ENCODE measurements at places on chromosomes 13 and 19.

- no peak for DNase-seq
Observed at GRCh38 chr13:65036999-65037398, 2193.1 kb downstream of the PCDH9 start.

GRCh38 chr19:29945017-29945416, 3.0 kb downstream of the URI1 start:
- DNase-seq: no peak

GRCh38 chr13:114173745-114174144, 5.3 kb upstream of the CFAP97D2 start:
- DNase-seq: no peak

GRCh38 chr19:51735759-51736449, 12.1 kb upstream of the HAS1 start:
- DNase-seq: no peak

DNA sequence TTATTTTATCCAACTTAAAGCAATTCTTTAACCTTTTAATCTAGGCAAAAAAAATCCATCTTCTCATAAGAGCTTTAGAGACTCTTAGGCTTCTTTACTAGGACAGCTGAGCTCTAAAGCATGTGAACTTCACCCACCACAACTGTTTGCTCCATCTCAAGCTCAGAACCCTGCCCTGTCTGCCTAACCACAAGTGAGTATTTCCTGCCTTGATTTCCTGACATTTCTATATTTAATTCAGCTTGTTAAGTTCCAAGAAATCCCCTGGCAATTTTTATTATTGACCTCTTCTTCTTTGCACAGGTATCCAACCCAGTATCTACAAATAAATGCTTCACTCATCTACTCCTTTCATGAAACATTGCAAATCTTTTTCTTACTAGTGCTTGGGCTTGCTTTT, 21.1 kb upstream of the CEACAM21 start:
- DNase-seq: no peak
